ENCODE measurements at places on chromosomes 4 and X.

- no peak for DNase-seq
Observed at GRCh38 chr4:112302320-112303274, 5.4 kb downstream of the ALPK1 start.

GRCh38 chrX:21295246-21295820 lies 78.9 kb upstream of the CNKSR2 start:
- DNase-seq, result no peak

DNA sequence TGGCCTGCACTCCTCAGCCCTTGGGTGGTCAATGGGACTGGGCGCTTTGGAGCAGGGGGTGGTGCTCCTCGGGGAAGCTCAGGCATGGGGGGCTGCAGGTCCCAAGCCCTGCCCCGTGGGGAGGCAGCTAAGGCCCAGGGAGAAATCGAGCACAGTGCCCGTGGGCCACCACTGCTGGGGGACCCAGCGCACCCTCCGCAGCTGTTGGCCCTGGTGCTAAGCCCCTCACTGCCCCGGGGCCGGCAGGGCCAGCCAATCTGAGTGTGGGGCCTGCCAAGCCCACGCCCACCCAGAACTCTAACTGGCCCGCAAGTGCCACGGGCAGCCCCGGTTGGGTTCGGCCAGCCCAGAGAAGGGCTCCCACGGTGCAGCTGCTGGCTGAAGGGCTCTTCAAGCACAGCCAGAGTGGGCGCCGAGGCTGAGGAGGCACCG lies 30.9 kb upstream of the IL15 start:
- no peak for DNase-seq

DNA sequence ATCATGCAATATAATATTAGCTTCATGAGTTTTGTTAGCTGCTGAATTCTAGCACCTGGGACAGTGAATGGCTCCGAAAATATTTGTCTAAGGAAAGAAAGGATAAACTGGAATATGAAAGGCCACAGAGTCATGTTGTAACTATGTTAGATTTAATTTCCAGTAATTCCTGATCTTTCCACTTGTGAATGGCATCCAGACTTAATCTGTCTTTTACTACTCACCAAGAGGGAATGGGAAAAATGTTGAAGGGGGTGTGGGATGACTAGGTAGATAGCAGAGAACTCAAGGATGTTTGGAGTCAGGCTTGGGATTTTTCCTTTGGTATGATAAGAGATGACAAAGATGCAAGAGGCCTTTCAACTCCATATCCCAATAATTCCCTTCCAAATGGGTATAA lies 9.4 kb downstream of the ADH6 start:
- DNase-seq, result no peak

GRCh38 chrX:21821875-21822274 lies 17.5 kb upstream of the MBTPS2 start:
- DNase-seq, result no peak

GRCh38 chrX:77014377-77015372 lies 432.5 kb upstream of the FGF16 start:
- DNase-seq, result peak; percentile 73

- no peak for DNase-seq
Observed at GRCh38 chr4:26088433-26088928, 174.5 kb downstream of the SMIM20 start.

DNA sequence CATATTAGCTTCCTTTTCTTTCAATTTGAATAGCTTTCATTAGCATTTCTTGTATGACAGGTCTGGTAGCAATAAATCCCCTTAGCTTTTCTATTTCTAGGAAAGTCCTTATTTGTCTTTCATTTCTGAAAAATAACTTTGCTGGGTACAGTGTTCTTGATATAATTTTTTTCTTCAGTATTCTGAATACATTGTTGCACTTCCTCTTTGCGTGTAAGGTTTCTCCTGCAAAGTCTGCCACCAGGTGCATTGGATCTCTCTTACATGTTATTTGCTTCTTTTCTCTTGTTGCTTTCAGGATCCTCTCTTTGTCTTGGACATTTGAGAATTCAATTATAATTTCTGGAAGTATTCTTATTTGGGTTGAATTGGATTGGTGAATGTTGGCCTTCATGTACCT lies 663.7 kb downstream of the GRXCR1 start:
- DNase-seq, result no peak

- DNase-seq, result no peak
Observed at GRCh38 chr4:27068151-27068867, 207.7 kb downstream of the STIM2 start.

GRCh38 chr4:7906171-7906701 lies 33.4 kb downstream of the AFAP1 start:
- DNase-seq, result no peak
